ENCODE measurements at places on chromosomes 6 and 20.

DNA sequence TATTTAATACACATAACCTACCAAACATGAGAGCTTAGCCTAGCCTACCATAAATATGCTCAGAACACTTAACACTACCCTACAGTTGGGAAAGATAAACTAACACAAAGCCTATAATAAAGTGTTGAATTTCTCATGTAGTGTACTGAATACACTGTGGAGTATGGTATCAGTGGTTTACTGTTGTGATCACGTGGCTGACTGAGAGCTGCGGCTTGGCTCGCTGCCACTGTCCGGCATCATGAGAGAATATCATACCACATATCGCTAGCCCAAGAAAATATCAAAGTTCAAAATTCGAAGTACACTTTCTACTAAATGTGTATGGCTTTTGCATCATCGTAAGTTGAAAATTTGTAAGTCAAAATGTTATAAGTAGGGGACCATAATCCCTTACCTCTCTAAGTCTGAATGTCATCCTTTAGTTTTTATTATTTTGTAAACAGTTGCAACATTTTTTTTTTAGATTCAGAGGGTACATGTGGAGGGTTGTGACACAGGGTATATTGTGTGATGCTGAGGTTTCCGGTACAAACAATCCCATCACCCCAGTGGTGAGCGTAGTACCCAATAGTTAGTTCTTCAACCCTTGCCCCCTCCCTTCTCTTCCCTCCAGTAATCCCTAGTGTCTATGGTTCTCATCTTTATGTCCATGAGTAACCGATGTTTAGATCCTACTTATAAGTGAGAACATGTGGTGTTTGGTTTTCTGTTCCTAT lies 14.6 kb upstream of the TAAR1 start:
- no peaks in the 10 kb centered on the region for H3K27me3 ChIP-seq
- no peaks in the 10 kb centered on the region for H3K4me1 ChIP-seq
- H3K27ac ChIP-seq: no peak overlapping the region
- H3K4me3 ChIP-seq: no peak overlapping the region
- no peaks in the 10 kb centered on the region for H3K36me3 ChIP-seq

GRCh38 chr6:114446342-114446741 lies 103.5 kb upstream of the HS3ST5 start:
- no peaks in the 10 kb centered on the region for H3K36me3 ChIP-seq
- no peaks in the 10 kb centered on the region for H3K27me3 ChIP-seq
- H3K4me3 ChIP-seq: no peak overlapping the region
- no peak overlapping the region for H3K27ac ChIP-seq

- H3K4me1 ChIP-seq: peaks cover 22% of the 10 kb centered on the region
- peak; percentile 97 for ATAC-seq
- H3K27me3 ChIP-seq: no peaks in the 10 kb centered on the region
- H3K4me3 ChIP-seq: no peak overlapping the region
- no peaks in the 10 kb centered on the region for H3K36me3 ChIP-seq
Measured at GRCh38 chr20:50415516-50416268, 94.5 kb upstream of the PTPN1 start.

DNA sequence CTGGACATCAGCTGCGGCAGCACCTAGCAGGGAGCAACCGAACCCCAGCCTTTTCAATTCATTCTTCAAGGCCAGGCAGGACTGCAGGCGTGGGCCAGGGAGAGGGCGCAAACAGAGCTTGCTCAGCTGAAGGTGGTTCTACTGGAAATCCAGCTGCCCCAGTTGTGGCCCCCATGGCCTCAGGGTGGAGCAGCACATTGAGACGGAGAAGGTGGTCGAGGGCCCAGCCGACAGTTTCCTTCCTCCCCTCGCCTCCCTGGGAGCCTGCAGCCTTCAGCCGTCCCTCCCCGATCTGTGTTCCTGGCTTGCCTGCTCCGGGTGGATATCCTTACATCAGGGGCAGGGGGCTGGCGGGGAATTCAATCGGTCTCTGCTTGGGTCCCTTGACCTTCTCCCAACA lies 217.8 kb downstream of the ANKRD60 start:
- H3K4me3 ChIP-seq: no peak overlapping the region
- peaks cover 10% of the 10 kb centered on the region for H3K27me3 ChIP-seq
- ATAC-seq: no peak
- no peak overlapping the region for H3K27ac ChIP-seq
- no peaks in the 10 kb centered on the region for H3K36me3 ChIP-seq
- H3K4me1 ChIP-seq: no peaks in the 10 kb centered on the region

All from gastroesophageal sphincter (tissue), 4 donors.